ENCODE measurements at places on chromosomes 5 and 9.

- DNase-seq: no peak
Observed at GRCh38 chr9:122695696-122696095, 20.8 kb downstream of the OR1L3 start.

GRCh38 chr5:133406977-133407632 is 205.2 kb downstream of the FSTL4 start:
- no peak for DNase-seq

DNA sequence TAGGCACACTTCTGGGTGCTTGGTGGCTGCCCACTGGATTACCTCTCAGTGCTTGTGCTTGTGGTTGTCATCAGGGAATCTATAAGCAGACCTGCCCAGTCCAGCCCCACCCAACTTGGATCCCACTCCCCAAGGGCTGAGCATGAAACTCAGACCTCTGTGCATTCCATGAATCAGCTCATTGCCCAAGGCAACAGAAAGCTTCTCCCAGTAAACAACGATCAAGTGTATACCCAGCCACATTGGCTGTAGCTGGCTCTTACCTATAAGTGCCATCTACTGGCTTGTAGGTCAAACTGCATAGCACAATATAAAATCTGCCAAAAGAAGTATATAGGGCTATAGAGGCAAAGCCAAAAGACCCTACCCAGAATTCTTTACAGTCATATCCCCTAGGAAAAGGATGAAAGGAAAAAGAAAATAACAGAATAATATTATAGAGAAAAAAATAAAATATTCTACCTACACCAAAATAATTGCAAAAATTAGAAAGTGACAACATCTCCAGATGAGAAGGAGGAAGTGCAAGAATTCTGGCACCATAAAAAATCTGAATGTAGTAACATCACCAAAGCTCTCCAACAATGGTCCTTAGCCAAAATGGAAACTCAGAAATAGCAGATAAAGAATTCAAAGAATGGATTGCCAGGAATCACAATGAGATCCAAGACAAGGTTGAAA is 321.0 kb upstream of the TRPC7 start:
- DNase-seq: no peak

GRCh38 chr9:35920051-35920620 is 10.8 kb downstream of the SPAAR start:
- no peak for DNase-seq

DNA sequence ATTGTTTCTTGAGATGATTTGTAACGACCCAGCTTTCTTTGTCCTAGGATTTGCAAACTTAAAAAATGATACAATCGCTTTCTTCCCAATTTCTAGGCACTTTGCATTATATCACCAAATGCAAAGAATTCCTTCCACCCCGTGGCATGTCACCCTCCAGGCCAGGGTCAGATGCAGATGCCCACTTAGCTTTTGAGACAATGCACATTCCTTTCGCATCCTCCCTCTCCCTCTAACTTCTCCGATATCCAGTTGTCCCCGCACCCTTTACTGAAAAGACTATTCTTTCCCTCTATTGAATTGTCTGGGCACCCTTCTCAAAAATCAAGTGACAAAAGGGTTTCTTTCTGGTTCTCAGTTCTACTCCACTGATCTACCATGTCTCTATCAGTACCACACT is 17.3 kb downstream of the RNF130 start:
- DNase-seq: no peak

DNA sequence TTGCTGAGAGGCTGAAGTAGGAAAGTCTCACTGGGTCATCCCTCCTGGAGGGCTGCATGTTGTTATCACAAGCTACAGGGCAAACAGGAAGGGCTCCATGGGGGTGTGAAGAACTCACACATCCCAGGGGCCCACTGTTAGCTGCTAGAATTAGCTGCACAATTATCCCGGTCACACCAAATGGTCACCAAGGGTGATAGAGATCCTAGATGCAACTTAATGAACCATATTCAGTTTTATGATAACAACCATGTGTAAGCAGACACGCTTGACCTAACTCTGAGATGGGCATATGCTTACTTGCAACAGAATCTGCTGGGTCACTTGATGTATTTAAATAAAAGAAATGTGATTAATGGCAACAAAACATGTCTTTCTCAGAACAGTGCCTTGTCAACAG is 143.5 kb upstream of the C6 start:
- DNase-seq: no peak

DNA sequence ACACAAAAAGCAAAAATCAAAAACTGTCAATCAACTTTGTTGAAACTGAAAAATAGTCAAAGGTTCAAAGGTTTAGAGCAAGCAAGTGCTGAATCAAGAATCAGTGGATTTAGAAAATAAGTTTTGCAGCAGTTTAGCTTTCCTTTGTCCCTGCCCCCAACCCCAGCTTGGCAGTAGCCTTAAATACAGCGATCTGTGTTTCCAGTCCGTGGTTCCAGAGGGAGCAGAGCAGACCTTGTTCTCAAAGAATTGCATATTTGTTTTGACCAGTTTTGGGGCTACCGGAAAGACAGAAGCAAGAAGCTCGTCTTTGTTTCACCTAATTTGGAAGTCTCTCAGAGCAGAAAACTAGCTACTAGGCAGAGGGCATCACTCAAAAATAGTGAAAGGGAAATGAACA is 57.2 kb upstream of the PRDM9 start:
- no peak for DNase-seq

GRCh38 chr5:52139888-52140615 is 647.7 kb upstream of the ITGA1 start:
- DNase-seq: no peak

GRCh38 chr9:27487128-27487640 is 36.9 kb upstream of the IFNK start:
- no peak for DNase-seq

DNA sequence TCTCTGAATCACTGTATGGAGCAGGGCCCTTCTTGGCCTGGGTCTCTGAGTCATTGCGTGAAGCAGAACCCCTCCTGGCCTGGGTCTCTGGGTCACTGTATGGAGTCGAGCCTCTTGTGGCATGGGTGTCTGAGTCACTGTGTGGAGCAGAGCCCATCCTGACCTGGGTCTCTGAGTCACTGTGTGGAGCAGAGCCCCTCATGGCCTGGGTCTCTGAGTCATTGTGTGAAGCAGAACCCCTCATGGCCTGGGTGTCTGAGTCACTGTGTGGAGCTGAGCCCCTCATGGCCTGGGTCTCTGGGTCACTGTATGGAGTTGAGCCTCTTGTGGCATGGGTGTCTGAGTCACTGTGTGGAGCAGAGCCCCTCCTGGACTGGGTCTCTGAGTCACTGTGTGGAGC is 94.0 kb upstream of the RAPGEF1 start:
- DNase-seq: no peak

DNA sequence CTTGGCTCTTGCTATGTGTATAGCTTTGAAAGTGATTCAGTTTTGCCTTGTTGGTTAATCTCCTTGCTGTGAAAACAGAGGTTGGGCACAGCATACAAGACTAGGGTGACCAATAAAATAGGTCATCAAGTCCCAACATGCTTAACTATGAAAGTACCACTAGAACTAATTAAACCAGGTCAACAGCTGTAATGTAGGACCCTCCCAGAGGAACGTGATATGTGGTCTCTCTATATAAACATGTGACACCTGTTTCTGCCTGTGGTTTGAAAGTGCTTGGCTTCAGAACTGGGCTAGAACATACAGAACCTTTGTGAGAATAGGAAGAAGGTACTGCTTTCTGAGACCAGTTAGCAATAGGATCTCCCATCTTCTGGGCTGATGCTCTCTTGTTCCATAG is 297.1 kb downstream of the FBXL7 start:
- no peak for DNase-seq

- DNase-seq: no peak
Observed at GRCh38 chr5:135443161-135443960, 3.8 kb downstream of the DCANP1 start.

All from stimulated activated CD8-positive, alpha-beta memory T cell treated with anti-CD3 and anti-CD28 coated beads, Interleukin-2, amount 100 ng/mL, for 1 hour (primary cell).